ENCODE measurements at places on chromosomes 3 and 15. TPM values are rescaled to one million over a fixed set of nuclear protein-coding genes. Genes with fewer than 3 reads are reported as not detected.

The GRM2 gene
- polyA plus RNA-seq: 0.91 TPM

The MCTP2 gene
- polyA plus RNA-seq: 6.7 TPM

The MEGF11 gene
- 0.66 TPM for polyA plus RNA-seq

The SEC22A gene
- 15.8 TPM for polyA plus RNA-seq

The LSM3 gene
- 18.3 TPM for polyA plus RNA-seq

The LNP1 gene
- polyA plus RNA-seq: 1.6 TPM

The GANC gene
- 12.7 TPM for polyA plus RNA-seq

The GUCA1C gene
- 0.11 TPM for polyA plus RNA-seq

The CEP97 gene
- 4.5 TPM for polyA plus RNA-seq

The SLC2A2 gene
- polyA plus RNA-seq: 0.05 TPM

The SNRPN gene
- polyA plus RNA-seq: 149 TPM

The CYP11A1 gene
- polyA plus RNA-seq: 1.0 TPM

The EIF4A2 gene
- 595 TPM for polyA plus RNA-seq

The IMPDH2 gene
- polyA plus RNA-seq: 85.7 TPM

The CCR9 gene
- polyA plus RNA-seq: 133 TPM

The GPR15 gene
- 1.0 TPM for polyA plus RNA-seq

The GALK2 gene
- polyA plus RNA-seq: 13.9 TPM

The POPDC2 gene
- polyA plus RNA-seq: 8.4 TPM

The NTRK3 gene
- 5.8 TPM for polyA plus RNA-seq

The CD86 gene
- 18.0 TPM for polyA plus RNA-seq

The PLSCR5 gene
- 0.21 TPM for polyA plus RNA-seq

The ACAD9 gene
- polyA plus RNA-seq: 25.4 TPM

The MUC20 gene
- 5.7 TPM for polyA plus RNA-seq

The GHSR gene
- not detected for polyA plus RNA-seq
